ENCODE measurements at places on chromosomes 3 and 15.

DNA sequence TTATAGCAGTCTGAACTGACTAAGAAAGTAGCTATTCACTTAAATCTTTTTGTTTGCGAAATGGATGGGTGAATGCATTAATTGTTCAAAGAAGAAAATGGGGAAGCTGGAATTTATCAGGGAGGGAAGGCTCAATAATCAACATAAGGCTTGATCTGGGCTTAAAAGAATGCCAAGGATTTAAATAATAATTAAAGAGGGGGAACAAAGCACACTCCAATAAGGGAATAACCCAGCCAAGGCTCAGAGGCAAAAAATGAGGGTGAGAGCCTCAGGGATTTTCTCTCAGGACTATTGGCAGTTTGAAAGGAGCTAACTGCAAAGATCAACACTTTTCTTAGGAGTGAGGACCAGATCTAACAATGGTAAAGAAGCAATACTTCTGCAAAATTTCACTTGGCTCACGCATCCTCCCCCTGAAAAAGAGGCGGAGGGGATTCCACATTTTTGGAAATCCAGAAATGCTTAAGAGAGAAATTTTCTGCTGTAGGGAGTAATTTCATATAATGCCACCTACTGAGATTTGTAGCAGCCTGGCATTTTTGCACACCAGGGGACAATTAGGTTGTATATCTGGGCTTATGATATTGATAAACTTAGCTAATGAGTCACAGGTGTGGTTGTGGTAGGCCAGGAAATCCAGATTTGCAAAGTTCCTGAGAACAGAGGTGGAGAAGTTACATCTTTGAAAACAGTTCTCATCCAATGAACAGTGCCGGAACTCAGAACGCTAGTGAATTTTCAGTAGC lies 405.1 kb downstream of the TUSC7 start:
- DNase-seq = no peak

DNA sequence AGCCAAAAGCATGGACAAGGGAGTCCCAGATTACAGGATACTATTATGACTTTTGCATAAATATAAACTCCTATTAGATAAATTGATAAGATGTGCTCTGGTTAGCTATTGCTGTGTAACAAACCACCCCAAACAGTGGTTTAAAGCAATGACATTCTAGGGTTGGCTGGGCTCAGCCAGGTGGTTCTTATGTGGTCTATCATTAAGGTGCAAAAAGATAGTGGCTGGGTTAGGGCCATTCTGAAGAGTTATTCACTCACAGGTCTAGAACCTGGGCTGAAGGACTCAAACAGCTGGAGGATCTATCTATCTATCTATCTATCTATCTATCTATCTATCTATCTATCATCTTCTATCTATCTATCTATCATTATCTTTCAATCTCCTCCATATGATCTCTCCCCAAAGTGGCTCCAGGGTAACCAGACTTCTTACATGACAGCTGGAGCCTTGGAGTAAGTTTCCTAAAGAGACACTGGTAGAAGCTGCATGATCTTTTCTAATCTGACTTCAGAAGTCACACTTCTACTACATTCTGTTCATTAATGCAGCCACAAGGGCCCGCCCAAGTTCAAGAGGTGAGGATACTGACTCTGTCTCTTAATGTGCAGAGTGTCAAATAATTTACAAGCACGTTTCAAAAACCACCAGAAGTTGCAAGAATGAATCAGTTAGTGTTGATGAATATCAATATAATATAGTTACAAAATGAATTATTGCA lies 74.9 kb upstream of the XCR1 start:
- no peak for DNase-seq

DNA sequence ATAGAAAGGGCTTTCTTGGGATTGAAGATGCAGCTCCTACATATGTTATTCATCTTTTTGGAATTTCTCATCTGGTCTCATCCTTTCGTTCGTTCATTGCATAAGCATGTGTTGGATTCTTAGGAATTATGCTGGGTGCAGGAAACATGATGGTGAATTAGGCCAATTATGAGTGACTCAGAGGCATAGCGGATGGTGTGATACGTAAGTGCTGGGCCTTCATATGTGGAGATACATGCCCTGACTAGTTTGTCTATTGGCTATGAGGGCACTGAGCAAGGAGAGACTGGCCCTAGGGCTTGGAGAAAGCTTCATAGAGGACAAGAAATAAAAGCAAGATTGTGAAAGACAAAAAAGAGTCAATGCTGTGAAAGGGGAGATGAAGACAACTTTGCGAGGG lies 235.1 kb downstream of the MYRIP start:
- peak; percentile 97 for DNase-seq

DNA sequence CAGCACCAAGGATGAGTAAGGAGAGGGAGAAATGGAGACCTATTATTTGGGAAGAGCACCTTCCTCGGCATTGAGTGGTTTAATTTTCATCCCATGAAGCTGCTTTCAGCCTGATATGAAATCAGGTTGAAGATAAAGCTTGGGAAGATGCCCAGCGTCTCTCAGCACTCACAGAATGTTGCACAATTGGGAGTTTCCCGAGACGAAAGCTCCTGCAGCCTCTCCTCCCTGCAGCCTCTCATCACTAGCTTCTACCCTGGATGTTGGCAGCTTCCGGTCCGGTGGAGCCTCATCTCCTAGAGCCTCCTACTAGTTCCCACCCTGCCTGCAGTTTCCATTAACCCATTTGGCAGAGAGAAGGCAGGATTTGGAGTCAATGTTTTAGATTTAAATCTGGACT lies 40.3 kb downstream of the EDEM1 start:
- no peak for DNase-seq

GRCh38 chr15:92393071-92393979 lies at the start of gene ST8SIA2:
TSS of gene ST8SIA2 (plus strand) at chr15:92393881. CDS start at chr15:92394065, 184 bp downstream.
- no peak for DNase-seq

DNA sequence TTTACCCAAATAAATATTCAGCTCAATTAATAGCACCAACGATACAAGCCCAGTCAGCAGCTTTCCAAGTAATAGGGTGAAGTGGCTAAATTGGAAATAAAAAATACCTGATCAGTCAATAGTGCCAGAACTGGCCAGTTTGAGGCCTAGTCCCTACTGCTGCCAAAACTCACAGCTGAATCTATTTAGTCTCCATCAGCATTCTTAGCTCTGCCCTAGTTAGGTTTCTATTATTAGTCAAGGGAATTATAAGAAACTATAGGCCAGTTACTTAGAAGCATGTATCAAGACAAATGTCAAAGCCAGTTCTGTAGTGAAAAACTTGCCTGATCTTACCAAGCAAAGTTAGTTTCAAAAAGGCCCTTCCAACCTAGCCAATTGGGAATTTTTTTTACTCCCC lies 146.2 kb upstream of the ZBTB20 start:
- DNase-seq = no peak

DNA sequence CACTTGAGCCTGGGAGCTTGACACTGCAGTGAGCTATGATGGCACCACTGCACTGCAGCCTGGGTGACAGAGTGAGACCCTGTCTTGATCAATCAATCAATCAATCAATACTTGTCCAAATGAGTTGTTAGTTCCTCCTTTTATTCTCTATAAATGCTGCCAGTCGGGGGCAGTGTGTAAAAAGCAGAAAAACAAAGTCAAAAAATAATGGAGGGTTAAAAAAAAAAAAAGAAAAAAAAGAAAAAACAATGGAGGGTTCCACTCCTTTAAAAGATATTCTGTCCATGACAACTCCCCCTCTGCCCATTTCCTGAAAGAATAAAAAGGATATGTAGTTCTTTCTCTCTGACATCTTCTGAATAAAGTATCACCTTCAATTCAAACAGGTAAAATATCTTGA lies 1068.6 kb downstream of the FHIT start:
- DNase-seq = no peak

- DNase-seq = no peak
Observed at GRCh38 chr15:66845266-66845785, 143.3 kb downstream of the SMAD6 start.

DNA sequence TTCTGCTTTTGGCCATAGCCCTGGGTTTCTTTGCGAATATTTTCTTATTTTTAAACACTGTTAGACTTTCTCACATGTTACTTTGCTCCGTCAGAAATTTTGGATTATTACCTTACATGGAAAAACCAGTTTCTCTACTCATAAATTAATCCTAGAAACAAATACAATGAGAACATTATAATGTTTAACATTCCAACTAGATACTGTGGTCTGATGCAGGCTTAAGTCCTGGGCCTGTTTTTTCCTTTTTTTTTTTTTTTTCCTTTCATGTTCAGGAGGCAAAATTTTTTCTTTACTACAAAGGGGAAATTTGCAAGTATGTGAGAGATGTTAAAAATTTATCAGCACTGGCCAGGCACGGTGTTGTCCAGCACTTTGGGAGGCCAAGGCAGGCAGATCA lies 28.9 kb downstream of the POPDC2 start:
- DNase-seq = no peak

GRCh38 chr15:71431343-71432336 lies 316.4 kb downstream of the THSD4 start:
- no peak for DNase-seq

GRCh38 chr3:67389176-67389575 lies 265.2 kb downstream of the SUCLG2 start:
- DNase-seq = no peak

- DNase-seq = no peak
Observed at GRCh38 chr3:102002056-102002455, 152.7 kb downstream of the NFKBIZ start.

GRCh38 chr15:58332676-58333400 lies 99.0 kb upstream of the LIPC start:
- DNase-seq = peak; percentile 36

DNA sequence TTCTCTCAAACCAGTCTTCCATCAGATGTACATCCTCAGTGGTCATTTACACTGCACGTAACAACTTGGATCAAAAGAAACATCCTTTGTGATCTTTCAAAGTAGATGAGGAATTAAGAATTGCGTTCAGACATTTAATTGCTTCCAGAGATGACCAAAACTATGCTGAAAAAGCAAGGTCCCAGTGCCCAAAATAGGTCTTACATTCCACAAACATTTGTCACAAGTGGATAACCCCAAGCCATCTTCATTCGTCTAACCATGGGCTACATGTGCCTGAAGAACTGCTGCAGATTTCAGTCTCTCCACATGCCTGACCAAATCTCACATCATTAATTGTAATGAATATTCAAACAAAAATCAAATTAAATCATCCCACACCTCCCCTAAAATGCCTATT lies 273.6 kb downstream of the SHOX2 start:
- peak; percentile 41 for DNase-seq

DNA sequence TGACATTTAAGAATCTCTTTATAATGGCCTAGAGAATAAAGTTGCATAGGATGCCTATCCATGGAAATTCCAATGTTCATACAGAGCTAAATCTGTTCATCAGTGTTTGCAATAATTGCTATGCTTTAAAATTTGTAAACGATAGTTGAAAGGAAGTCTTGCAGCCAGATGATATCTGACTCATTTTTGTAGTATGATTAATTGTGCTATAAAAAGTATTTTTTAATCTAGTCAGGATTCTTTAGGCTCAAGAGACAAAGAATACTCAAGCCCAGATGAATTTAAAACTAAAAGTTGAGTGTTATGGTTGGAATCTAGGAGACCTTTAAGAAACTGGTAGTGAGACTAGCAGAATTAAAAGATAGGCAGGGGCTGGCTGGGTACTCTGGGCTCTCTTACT lies 50.5 kb downstream of the SUCNR1 start:
- DNase-seq = peak; percentile 51

DNA sequence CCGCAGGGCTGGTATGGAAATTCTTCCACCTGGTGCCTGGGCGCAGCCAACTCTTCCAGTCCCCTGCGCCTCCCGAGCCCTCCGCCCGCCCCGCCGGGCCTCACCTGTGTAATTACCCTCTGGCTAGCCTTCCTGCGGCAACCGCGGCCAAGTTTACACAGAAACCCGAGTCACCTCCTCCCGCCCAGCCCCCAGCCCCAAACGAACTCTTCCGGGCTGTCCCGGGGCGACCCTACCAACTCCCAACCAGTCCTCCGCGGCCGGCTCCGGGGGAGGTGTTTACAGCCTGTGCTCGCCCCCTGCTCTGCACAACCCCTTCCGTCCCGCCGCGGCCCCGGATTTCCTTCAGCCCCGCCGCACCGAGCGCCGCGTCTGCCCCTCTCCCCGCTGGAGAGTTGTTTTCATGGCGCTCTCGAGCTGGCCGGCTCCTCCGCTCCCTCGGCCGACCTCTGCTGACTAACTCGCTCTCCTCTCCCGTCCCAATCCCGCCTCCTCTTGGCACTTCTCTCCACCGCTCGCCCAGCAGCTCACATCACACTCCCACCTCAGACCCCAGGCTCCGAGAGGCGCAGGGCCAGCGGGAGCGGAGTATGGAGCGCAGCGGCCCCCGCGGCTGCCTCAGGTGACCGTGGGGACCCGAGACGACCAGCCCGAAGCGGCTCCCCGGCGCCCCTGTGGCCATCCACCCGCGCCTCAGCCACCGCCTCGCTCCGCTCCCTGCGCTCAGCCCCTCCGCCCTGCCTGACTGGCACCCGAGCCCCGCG lies 538 bp downstream of the ATOSA start:
- DNase-seq = no peak

GRCh38 chr3:134066651-134067530 lies 37.2 kb upstream of the SLCO2A1 start:
- no peak for DNase-seq

DNA sequence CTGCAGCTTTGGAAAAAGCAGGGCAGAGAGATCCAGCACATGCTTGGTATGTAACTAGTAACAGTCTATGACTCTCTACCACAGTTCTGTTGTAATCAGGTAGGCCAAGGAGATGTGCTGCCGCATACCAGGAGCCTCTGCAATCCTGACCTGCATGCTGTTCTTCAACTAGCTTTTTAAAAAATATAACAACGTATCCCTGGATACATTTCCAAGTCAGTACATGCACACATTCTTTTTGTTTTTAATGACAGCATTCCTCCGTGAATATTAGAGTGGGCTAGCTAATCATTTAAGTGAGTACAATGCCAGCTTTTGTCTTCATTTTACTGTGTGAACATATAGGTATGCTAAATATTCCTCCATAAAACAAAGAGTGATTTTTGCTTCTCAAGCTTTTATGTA lies 437.8 kb downstream of the RBMS3 start:
- no peak for DNase-seq

- no peak for DNase-seq
Observed at GRCh38 chr3:25018909-25019308, 409.2 kb upstream of the RARB start.

DNA sequence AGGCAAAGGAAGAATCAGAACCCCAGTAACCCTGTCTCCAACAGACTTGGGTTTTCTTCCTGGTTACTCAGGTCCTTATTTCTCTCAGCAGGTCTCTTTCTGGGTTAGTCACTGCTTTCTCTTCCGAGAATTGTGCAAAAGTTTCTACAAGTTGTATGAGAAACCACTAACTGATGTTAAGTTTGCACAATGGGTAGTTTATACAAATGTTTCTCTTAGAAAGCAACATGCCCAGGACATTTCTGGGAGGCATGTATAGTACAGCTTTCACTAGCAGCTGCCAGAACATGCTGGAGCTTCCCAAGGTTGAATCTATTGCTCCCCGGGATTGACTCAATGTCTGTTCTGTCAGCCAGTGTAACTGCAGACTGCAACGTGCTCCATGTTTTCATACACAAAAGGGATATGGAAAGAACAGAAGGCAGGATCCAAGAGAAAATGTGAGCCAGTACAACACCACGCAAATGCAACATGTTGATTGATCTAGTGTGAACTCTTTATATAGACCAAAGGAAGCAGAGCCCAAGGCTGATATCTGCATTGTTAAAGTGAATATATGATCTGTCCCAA lies 887.8 kb downstream of the MCTP2 start:
- DNase-seq = no peak

GRCh38 chr3:15096046-15096445 lies 2.9 kb downstream of the RBSN start:
- no peak for DNase-seq

All from HS-5 (cell line).